ENCODE measurements at places on chromosomes 1 and 21. TPM values are rescaled to one million over a fixed set of nuclear protein-coding genes. Genes with fewer than 3 reads are reported as not detected.

The SAMD13 gene
- total RNA-seq = 1.3 TPM

The SPATA21 gene
- not detected for total RNA-seq

The DENND2C gene
- 0.49 TPM for total RNA-seq

The ZBTB8B gene
- not detected for total RNA-seq

The ALPL gene
- 0.32 TPM for total RNA-seq

All from bladder microvascular endothelial cell (primary cell).